ENCODE measurements at places on chromosomes 3 and 15.
A peak's percentile ranks its signal among the peaks of the same experiment; 100 is the strongest.

DNA sequence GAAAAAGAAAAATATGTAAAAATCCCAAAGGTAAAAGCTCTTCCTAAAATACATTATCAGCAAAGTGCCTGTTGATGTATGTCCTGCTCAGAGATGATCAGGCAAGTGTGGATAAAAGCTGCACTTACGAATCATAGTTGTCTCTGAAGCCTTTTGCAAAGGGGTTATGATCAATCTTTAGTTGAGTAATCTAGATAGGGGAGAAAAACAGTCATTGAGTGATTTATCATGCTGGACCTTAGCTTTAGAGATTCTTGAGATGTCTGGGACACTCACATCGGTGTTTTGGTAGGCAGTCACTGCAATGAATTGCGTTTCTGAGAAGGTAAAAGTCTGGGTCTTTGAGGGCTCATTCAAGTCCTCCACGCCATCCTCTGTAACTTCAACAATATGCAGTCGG lies 3.7 kb downstream of the EOMES start:
- no peak overlapping the region for H3K27ac ChIP-seq
- H3K4me3 ChIP-seq, result no peak overlapping the region
- no peaks in the 10 kb centered on the region for H3K4me1 ChIP-seq

DNA sequence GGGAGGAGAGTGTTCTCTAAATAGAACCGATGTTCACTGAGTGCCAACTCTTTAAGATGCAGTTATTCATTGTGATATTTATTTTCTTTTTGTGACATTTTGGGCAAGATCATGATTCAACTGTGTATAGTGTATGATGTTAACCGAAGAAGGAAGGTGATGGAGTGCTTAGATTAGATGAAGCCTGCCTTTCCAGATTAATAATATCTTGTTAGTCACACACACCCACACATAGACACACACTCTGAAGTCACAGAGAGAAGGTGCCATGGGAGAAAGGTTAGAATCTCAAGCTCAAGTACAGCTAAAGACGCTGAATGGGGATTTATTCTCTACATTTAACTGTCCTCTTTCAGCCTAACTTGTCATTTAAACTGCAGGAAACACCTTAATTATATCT lies 77.0 kb downstream of the SLC9A9 start:
- H3K4me1 ChIP-seq, result no peaks in the 10 kb centered on the region
- no peak overlapping the region for H3K27ac ChIP-seq
- H3K4me3 ChIP-seq, result no peak overlapping the region
- H3K27me3 ChIP-seq, result no peaks in the 10 kb centered on the region
- no peaks in the 10 kb centered on the region for H3K36me3 ChIP-seq

DNA sequence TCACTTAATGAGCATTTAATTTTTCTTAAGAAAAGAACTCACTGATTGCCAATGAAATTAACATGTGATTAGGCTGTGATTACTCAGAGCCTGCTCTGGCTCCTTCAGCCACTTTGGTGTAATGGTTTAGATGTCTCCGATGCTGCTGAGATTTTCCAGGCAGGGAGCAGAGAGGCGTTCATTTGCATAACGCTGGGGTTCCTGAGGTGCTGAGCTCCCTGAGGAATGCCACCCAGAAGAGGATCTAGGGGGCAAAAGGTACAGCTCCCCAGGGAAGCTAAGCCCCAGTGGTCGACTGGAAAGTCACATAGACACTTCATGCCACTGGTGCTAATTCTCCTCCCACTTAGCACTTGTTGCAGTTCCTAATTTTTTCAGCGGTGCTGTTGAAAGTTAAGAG lies 119.5 kb downstream of the USP13 start:
- no peak overlapping the region for H3K4me3 ChIP-seq
- no peaks in the 10 kb centered on the region for H3K4me1 ChIP-seq
- 0 out of 2 replicates have a peak, but pooled peaks cover 4% of the 10 kb centered on the region for H3K36me3 ChIP-seq
- no peaks in the 10 kb centered on the region for H3K27me3 ChIP-seq
- no peak overlapping the region for H3K27ac ChIP-seq

GRCh38 chr3:116863822-116864589 lies 154.4 kb downstream of the TUSC7 start:
- H3K27ac ChIP-seq, result no peak overlapping the region
- H3K4me3 ChIP-seq, result peak overlapping the region; percentile 63
- no peaks in the 10 kb centered on the region for H3K4me1 ChIP-seq
- H3K27me3 ChIP-seq, result no peaks in the 10 kb centered on the region

DNA sequence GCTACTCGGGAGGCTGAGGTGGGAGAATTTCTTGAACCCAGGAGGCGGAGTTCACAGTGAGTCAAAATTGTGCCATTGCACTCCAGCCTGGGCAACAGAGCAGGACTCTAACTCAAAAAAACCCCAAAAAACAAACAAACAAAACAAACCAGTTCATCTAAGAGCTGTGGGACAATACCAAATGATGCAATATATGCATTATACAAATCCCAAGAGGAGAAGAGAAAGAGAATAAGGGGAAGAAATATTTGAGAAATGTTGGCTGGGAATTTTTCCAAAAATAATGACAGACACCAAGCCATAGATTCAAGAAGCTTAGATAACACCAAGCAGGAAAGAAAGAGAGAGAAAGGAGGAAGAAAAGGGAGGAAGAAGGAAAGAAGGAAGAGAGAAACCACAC lies 82.5 kb downstream of the KLF13 start:
- H3K27ac ChIP-seq, result no peak overlapping the region
- H3K36me3 ChIP-seq, result no peaks in the 10 kb centered on the region
- H3K4me3 ChIP-seq, result no peak overlapping the region
- peaks cover 35% of the 10 kb centered on the region for H3K27me3 ChIP-seq

DNA sequence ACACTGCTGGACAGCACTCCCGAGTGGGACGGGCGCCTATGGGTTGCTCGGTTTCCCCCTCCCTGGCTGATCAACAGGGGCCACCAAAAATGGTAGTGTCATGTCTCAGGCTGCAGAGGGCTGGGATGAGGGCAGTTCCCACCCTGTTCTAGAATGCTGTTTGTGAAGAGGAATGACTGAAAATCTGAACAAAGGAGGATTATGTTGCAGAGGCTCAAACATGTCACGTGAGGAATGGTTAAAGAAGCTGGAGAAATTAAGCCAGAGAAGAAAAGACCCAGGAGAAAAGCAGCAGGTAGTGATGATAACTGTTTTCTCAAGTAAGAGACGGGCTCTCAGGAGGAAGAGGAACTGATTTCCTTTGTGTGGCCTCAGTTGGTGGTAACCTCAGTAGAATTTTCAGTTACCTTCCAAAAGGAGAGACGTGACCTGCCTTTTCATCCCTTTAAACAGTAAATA lies 10.4 kb downstream of the SPG21 start:
- H3K27ac ChIP-seq, result no peak overlapping the region
- H3K4me1 ChIP-seq, result no peaks in the 10 kb centered on the region
- H3K4me3 ChIP-seq, result no peak overlapping the region

DNA sequence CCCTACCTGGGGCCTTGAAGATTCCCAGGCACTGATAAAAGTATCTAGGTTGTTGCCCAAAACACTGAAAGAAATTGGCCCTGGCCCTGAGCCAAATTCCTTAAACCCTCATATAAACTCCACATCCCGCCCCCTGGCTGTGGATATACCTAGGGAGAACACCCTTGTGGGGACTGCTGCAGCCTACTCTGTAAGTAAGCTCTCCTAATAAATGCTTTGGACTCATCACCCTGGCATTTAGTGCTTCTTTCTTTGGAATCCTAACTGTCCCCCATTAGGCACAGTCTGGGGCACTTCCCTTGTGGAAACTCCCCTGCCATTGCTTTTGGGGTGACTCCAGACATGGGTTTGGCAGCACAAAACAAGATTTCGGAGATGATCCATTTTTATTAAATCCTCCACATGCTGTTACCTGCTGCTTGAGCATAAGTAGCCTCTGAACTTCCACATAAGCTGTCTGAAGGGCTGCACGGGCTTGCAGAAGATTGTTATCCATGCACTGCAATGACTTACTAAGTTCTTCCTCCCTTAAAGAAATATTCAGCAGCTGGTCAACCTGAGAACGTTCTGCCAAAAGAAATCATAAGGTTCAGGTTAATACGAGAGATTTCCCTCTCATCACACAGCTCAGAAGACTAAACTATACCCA lies 46.4 kb downstream of the ZNF106 start:
- DNase-seq, result no peak
- H3K27me3 ChIP-seq, result no peaks in the 10 kb centered on the region
- no peak overlapping the region for H3K4me3 ChIP-seq
- H3K4me1 ChIP-seq, result no peaks in the 10 kb centered on the region
- no peaks in the 10 kb centered on the region for H3K36me3 ChIP-seq

DNA sequence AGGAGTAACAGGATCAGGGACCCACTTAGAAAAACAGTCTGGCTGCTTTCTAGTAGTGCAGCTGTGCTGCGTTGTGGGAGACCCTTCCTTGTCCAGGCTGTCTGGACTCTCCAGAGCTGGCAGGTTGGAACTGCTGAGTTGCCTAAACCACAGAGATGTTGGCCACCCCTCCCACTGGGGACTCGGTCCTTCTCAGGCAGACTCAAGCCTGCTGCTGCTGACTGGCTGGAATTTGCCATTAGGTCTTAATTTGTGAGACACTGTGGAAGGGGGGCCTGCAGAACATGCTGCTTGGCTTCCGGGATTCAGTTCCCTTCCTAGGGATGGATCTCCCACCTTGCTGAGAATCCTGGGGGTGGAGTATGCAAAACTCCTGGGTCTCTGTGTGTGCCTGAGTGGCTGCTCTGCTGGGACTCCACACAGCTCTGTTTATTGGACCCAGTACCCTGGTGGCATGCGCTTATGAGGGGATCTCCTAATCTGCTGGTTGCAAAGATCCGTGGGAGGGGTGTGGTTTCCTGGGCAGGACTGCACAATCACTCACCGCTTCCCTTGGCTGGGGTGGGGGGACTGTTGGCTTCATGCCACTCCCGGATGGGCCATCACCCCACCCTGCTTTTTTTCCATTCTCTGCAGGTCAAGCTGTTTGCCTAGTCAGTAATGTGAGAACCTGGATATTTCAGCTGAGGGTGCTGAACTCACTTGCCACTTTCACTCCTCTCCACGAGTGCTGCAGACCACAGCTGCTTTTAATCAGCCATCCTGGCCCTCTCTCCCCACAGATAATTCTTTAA lies 150.5 kb downstream of the CFAP20DC start:
- DNase-seq, result no peak
- no peaks in the 10 kb centered on the region for H3K36me3 ChIP-seq
- no peaks in the 10 kb centered on the region for H3K27me3 ChIP-seq

DNA sequence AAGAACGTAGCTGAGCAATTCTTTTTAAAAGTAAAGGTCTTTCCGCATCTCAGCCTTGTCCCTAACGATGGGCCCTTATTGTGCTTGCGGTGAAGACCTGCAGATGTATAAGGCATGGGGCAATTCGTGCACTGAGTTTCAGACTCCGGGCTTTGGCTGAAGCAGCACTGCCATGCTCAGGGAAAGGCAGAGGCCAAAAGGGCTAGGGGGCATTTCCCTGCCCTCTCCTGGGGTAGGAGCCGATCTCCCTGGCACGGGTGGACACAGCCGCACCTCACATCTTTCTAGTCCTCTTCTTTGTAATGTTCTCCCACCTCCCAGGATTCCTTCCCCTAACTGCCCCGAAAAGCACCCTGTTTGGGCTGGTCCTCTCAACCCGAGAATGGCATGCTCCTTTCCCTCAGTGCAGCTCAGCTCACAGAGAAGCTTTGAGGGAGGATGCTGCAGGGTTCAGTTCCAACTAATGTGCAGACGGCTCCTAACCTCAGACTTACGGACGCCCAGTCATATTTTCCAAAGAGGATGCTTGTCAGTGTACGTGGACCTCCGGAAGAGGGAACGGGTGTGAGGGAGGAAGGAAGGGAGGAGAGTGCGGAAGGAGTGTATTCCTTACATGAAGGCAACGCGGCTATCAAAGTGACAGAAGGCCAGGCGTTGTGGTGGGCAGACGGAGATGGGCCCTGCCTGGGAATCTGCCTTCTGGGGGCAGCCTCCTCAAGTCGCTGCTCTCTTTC lies 61.2 kb downstream of the SYNM start:
- H3K27ac ChIP-seq, result no peak overlapping the region
- peaks cover 16% of the 10 kb centered on the region for H3K4me1 ChIP-seq
- H3K36me3 ChIP-seq, result no peaks in the 10 kb centered on the region
- H3K4me3 ChIP-seq, result no peak overlapping the region
- H3K27me3 ChIP-seq, result no peaks in the 10 kb centered on the region
- DNase-seq, result no peak

All from MM.1S (cell line).